GM13977 (cell line): ENCODE measurements at places on chromosomes 3 and 15.

GRCh38 chr15:26294059-26294689, 431.0 kb upstream of the ATP10A start:
- no peak for DNase-seq

DNA sequence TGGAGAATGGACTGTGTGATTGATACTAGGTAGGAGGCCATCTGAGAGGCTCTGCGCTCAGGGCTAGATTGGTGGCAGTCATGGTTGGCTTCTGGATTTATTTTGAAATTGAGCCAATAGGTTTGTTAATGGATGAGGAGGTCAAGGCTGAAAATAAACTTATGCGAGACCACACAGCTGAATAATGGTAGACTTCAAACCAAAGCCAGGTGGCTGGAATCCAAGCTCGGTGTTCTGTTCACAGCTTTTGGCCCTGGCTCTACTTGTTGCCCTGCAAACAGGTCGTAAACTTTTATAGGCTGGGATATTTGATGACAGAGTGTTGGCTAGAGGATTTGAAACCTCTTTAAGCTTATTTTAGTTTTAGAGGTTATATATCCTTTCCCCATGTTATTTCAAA, 160.4 kb downstream of the CHL1 start:
- DNase-seq: no peak

DNA sequence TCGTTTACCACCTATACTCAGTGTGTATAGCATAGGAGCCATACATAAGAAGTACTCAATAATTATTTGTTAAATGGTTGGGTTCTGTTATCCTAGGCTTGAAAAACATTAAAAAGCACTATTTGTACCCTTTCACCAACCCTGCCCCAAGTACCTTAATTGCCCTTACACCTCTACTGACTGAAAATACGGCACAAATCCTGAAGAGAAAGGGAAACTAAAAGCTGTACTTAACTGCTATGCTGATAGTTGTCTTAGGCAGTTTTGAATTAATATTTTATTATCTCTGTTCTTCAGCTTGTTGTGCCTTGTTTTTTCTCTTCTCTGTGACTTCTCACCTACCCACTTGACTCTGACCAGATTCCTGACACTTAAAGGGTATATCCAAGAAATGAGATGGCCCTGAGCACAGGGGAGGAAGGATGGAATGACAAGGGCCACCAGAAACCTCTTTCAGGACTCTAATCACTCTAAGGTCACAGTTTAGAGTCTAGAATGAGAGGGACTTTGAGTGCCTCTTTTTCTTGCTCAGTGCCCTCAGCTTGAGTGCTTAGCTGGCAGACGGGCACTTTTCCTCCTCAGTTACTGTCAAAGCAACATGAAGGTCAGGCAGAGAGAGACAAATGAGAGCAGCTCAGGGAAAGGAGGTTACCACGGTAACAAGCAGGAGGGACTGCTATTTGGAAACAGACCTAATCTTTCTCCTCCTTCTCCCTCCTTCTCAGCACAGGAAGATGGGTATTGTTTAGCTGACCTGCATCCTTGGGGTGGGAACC, 136.5 kb downstream of the ZNF609 start:
- DNase-seq: no peak

GRCh38 chr3:29690686-29691353, 409.9 kb downstream of the RBMS3 start:
- DNase-seq: no peak

GRCh38 chr3:56366641-56367162, 101.6 kb downstream of the ERC2 start:
- DNase-seq: no peak

DNA sequence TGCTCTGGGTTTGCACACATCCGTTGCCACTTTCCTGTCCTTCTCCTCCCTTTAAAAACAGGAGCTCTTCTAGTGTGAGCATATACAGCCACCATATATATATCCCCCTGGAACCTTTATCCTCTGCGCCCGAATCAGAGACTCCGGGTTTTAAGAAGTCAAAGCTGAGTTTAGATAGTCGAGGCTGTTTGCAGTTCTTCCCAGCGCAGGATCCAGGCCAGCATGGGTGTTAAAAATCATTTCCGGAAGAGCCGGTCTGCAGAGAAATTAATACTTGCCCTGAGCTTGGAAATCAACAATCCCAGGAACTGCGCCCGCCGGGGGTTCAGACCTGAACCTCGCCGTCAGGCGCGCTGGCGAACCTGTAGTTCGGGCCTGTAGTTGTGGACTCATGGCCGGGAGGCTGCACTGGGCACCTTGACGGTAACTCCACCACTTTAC, 2.3 kb downstream of the SHOX2 start:
- DNase-seq: peak; percentile 12

DNA sequence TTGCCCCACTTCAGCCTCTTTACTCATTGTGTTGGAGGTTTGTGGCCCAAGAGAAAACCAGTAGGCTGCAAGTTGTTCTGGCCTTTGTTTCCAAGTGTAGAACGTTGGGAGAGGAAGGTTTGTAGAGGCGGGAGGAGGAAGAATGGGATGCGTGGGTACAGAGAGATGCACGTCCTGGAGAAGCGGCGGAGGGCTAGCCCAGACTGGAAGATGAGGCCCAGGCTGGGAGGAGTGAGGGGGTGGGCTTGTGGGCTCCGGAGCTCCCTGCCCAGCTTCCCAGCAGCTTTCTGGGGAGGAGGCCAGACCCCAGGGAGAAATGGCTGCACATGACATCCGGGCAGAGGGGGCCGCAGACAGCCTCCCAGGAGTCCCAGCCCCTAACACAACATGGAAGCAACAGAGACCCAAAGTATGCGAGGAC, 5.3 kb downstream of the PLA2G4F start:
- no peak for DNase-seq

DNA sequence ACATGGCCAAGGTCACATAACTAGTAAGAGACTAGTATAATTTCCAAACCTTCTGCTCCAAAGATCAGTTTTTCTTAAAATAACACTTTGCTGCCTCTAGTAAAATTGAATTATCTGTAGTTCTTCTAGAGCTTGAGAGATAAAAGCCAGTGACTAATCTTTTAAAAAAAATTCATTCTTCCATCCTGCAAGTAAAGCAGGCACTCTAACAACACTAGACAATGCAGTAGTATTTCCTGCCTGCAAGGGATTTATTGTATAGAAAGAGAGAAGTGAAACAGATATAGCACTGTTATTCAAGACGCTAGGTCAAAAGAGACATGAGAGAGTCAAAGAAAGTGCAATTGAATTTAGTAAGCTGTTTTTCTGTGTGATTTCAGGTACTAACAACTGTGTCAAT, 159.5 kb upstream of the TBC1D5 start:
- peak; percentile 20 for DNase-seq

GRCh38 chr15:55221090-55222011, 24.6 kb upstream of the RSL24D1 start:
- peak; percentile 42 for DNase-seq

GRCh38 chr3:35849963-35850362, 210.6 kb downstream of the ARPP21 start:
- no peak for DNase-seq

- DNase-seq: no peak
Measured at GRCh38 chr3:151625586-151625985, 108.1 kb upstream of the AADACL2 start.

DNA sequence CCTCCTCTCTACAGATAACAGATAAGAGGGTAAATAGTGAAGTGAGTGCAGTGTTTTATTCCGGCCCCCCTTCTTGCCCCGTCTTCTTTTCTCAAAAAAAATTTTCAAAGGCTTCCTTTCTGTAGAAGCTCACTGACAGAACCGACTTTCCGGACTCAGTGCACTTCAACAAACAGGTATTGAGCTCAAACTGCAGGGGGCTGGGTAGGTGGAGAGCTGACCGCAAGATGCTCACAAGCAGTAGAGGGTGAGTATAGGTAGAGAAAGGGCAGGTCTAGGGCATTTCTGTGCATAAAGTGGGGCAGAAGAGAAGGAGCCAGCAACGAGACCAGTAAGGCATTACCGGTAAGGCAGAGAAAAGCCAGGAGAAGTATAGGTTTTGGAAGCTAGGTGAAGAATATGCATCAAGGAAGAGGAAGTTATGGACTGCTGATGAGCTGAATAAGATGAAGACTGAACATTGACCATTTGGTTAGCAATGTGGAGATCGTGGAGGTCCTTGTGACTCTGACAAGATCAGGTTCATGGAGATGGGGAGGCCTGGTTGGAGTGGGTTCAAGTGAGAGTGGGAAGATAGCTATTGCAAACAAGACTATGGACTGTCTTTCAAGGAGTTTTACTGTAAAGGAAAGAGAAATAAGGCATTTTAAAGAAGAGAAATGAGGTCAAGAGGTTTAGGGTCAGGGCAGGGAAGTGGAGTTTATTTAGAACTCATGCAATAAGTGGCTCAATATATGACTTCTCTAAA, 97.4 kb downstream of the ST6GAL1 start:
- DNase-seq: no peak

- DNase-seq: no peak
Measured at GRCh38 chr3:154904328-154904727, 175.8 kb upstream of the MME start.

- no peak for DNase-seq
Measured at GRCh38 chr3:15787526-15787925, 10.3 kb downstream of the ANKRD28 start.

DNA sequence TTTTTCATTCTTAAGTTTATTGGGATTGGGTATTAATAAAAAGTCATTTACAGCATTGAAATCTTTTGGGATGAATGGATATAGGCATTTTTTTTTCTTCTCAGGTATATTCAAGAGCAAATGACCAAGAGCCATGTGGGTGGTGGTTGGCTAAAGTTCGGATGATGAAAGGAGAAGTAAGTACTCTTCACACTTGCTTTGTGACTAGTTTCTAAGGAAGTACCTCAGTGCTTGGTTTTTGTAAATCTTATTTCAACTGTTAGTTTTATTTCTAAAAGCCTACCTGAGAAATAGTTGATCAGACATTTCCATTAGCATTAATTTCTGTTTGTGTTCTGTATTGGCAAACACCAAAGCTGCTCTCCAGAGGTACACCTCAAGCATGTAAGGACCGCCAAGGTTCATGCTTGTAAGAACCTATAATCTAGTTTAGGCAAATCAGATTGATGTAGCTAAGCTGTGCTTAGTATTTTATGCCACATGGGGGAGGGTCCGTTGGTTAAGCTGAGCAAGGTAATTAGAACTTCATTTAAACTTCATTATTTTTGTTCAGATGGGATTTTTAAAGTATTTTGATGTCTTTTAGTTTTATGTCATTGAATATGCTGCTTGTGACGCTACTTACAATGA, 35.4 kb downstream of the FXR1 start:
- peak; percentile 18 for DNase-seq

- no peak for DNase-seq
Measured at GRCh38 chr3:179969525-179969924, 67.2 kb downstream of the PEX5L start.

DNA sequence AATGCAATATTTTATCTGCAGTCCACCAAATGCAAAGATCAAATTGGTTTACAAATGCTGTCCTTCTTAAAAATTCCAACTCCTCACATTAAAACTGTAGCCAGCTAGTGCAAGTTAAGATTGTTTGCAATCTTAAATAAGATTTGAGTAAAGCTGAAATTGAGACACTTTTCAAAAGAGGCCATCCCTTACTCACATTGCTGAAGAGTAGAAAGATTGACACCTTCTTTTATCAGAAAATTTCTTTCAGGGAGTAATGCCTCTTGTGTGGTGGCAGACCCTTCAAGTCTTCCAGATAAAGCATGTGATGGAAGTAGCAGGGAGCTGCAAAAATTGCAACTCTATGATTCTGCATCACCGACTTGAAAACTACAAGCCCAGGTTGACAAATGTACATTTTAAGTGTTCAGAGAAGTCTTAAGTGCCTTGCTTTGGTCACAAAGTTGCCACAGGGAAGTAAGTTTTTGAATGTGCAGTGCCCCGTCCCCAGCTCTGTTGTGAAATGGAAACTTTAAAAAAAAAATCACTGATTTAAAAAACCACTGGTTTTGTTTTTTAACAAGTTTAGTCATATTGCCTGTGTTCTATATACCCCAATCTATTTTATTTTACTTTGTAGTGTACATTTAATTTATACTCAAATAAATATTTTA, 12.6 kb downstream of the CD86 start:
- no peak for DNase-seq

DNA sequence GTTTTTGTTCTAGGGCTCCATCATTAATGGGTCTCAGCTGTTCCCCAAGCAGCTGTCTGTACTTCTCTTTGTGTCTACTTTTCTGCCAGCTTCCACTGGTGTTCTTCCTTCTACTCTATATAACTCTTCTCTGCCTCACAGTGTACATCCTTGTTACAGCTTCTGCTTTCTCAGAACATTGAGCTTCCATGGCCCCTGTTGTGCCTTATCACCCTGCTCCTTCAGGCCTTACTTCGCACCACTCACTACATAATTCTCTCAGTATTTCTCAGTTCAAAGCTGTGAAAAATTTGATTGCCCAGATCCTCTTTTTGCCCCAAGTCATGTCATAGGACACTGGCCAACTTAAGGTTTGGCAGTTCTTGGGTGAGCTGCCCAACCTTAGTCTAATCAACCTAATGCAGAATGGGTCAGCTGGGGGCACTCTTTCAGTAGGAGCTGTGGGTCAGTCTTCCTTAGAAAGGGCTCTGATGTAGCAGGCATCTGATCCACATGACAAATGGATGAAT, 28.9 kb downstream of the CSTA start:
- no peak for DNase-seq
